ENCODE measurements at places on chromosomes 6 and 20.
A peak's percentile ranks its signal among the peaks of the same experiment; 100 is the strongest.

DNA sequence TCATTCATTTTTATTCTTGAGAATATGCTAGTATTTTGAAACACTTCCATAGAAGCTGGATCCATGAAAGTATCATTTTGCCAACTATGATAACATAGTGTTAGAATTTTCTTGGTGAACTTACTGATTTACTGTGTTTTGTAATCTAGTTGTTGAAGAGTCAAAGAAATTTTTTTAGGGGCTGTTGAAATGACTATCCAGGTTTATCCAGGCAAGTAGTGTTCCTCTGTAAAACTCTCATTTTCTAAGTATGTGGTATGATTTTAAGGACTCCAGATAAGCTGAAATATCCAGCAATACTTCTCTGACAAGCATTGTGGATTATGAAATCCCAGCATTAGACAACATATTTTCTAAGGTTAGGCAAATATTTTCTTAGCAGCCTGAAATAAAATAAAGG is 95.9 kb downstream of the GRIK2 start:
- DNase-seq, result no peak

GRCh38 chr6:40504274-40504673 is 82.9 kb downstream of the LRFN2 start:
- DNase-seq, result peak; percentile 49

DNA sequence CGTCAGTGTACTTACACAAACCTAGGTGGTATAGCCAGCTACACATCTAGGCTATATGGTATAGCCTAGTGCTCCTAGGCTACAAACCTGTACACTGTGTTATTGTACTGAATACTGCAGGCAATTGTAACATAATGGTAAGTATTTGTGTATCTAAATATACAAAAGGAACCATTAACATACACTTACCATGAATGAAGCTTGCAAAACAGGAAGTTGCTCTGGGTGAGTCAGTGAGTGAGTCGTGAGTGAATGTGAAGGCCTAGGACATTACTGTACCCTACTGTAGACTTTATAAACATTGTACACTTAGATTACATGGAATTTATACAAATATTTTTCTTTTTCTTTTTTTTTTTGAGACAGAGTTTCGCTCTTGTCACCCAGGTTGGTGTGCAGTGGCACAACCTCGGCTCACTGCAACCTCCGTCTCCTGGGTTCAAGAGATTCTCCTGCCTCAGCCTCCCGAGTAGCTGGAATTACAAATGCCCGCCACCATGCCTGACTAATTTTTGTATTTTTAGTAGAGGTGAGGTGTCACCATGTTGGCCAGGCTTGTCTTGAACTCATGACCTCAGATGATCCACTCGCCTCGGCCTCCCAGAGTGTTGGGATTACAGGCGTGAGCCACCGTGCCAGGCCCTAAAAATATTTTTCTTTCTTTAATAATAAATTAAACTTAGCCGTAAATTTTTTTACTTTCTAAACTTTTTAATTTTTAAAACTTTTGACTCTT is 15.4 kb upstream of the KIAA1755 start:
- peak; percentile 90 for DNase-seq

GRCh38 chr20:2909953-2910352 is 36.7 kb downstream of the PTPRA start:
- DNase-seq, result no peak

DNA sequence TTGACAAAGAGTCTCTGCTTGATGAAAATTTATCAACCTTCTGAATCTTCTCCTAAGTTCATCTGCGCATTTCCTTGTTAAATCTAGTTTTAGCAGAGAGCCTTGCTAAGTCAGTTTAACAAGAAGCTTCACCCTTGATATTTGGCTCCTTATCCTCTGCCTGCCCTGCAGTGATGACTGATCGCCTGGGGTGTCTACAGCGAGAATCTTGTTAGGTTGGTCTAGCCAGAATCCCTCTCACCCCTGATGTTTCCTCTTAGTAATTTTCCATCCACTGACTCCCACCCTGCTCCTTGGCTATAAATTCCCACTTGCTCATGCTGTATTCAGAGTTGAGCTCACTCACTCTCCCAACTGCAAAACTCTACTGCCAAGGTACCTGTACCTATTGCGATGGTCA is 114.1 kb downstream of the TENT5A start:
- no peak for DNase-seq

- no peak for DNase-seq
These were observed 21.3 kb downstream of the LAMA5 start for GRCh38 chr20:62345681-62346370.

Data from CD14-positive monocyte (primary cell).